ENCODE measurements at places on chromosomes 2 and 18.

- no peak for DNase-seq
Observed at GRCh38 chr18:13291299-13291698, 72.7 kb downstream of the LDLRAD4 start.

GRCh38 chr2:8595428-8595805, 86.4 kb upstream of the ID2 start:
- no peak for DNase-seq

- DNase-seq = no peak
Observed at GRCh38 chr2:234986876-234987720, 35.3 kb downstream of the SH3BP4 start.

DNA sequence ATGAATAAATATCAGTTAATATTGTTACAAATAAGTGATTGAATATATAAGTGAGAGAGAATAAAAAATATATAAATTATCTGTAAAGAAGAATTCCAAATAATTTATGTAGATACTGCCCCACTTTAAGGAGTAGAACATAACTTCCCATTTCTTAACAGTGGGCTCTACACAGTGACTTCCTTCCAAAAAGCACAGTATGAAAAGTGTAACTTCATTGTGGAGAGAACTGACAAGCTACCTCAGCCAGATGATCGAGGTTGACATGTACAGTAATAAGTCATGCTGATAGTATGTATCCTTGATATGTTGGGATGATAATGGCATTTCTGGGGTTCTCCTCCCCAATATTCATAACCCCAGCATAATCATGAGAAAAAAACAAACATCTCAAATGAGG, 191.9 kb upstream of the FN1 start:
- DNase-seq = no peak

DNA sequence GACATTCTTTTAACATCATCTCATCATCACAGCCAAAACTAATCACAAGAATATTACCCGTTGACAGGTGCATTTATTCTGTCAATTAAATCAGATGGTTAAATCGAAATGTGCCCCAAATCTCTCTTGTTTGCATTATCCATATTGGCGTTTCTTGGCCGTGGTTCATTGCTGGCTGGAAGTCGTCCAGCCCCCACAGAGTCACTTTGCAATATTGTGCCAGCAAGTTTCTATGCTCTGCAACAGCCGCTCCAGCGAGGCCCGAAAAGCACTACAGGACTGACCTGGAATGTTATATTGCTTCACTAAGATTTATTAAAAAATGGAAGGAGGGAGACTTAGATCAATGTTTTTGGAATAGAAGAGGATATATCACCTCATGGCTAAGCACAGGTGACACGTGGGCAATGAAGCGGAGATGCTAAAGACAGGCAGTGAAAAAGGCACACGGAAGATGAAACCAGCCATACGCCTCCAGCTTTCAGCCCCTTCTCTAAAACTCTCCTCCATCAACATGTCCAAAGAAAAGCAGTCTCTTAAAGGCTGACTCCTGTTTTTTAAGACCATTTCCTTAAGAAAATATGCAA, 176.8 kb upstream of the VRK2 start:
- DNase-seq = no peak

All from NCI-H2171 treated with DMSO at 0.1 percent for 48 hours (cell line).